ENCODE measurements at places on chromosomes 16 and 17. TPM values are rescaled to one million over a fixed set of nuclear protein-coding genes. Genes with fewer than 3 reads are reported as not detected.

- DNase-seq: no peak
Measured at GRCh38 chr16:88596483-88596882, 26.3 kb downstream of the ZC3H18 start.

- peak; percentile 22 for DNase-seq
Measured at GRCh38 chr17:35801583-35802224, 6.3 kb upstream of the MMP28 start.

- no peak for DNase-seq
Measured at GRCh38 chr16:56584276-56584675, 5.1 kb upstream of the MT3 start.

GRCh38 chr16:19830902-19831560 is 53.6 kb downstream of the GPRC5B start:
- DNase-seq: no peak

GRCh38 chr17:17739388-17740066 is 58.3 kb downstream of the RAI1 start:
- DNase-seq: no peak

SARM1 gene
- total RNA-seq: 13.9 TPM

GRCh38 chr17:33517746-33518145 is 224.7 kb upstream of the ASIC2 start:
- no peak for DNase-seq

DNA sequence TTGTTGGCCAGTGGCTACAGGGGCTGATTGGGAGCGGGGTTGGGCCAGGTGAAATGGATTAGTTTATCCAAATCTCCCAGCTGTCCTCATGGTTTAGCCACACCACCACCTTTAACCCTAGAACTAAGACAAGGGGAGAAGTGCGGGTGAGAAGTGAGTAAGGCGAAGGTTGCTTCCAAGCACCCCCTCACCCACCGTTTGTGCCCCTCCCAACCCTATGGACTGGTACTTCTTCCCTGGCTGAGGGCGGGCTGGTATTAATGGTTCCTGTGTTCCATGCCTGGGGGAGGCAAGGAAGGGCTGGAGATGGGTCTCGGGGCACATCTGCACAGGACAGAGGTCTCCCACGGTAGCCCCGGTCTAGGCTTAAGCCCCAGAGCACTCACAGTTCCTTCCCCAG is 25.1 kb downstream of the NT5M start:
- DNase-seq: no peak

DNA sequence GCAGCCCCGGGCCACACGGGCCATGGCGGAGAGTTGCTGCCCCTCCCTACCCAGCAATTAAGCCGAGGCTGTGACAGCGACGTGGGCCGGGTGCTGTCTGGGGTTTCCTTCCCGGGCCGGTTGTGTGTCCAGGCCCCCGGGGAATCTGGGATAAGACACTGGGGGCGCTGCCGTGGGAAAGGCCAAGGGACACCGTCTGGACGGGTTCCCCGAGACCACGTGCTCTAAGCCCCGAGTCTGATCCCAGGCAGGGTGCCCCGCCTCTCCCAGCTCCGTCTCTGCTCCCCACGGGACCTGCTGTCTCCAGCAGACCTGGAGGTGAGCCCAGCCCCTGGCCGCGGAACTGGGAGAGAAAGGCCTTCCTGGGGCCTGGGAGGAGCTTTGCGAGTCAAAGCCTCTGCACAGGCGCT is 92.2 kb downstream of the IRX3 start:
- DNase-seq: no peak

PRKCB gene
- 47.8 TPM for total RNA-seq

DNA sequence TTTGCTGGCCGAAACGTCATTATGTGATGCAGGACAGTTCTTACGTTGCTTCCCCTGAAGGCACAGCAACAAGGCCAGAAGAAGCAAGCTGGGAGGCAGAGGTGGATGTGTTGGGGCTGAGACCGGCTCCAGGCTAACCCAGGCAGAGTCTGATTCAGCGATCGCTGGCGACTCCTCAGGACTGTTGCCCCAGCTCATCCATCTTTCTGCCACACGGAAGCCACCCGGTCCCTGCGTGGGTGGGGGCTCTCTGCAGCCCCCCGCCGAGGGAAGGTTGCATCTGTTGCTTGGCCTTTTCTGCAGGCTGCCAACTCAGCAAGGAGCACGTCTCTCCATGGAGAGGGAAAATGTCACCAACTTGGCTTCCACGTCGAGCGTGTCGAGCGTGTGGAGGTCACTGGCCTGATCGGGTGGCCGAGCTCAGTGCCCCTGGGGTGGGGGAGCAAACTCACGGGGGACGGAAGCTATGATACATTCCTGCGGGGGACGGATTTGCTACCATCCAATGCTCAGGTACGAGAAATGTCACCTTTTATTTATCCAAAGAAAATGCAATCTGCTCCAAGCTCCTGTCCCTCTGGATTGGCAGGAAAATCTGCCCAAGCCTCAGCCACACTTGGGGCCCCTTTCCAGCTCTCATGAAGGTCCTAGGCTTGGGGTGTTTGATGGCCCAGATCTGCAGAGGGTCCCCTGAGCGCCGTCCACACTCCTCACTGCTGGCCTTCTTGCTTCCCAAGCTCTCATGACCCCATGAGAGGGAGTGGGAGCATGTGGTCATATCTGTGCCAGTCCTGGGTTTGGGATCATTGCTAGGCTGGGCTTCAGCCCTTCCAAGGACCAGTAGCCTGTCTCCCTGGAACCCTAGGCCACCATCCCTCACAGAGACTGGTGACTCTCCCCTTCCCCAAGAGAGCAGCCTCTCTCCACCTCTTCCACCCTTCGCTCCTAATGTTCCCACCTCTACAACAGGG is 69.4 kb downstream of the RPH3AL start:
- DNase-seq: no peak

DNA sequence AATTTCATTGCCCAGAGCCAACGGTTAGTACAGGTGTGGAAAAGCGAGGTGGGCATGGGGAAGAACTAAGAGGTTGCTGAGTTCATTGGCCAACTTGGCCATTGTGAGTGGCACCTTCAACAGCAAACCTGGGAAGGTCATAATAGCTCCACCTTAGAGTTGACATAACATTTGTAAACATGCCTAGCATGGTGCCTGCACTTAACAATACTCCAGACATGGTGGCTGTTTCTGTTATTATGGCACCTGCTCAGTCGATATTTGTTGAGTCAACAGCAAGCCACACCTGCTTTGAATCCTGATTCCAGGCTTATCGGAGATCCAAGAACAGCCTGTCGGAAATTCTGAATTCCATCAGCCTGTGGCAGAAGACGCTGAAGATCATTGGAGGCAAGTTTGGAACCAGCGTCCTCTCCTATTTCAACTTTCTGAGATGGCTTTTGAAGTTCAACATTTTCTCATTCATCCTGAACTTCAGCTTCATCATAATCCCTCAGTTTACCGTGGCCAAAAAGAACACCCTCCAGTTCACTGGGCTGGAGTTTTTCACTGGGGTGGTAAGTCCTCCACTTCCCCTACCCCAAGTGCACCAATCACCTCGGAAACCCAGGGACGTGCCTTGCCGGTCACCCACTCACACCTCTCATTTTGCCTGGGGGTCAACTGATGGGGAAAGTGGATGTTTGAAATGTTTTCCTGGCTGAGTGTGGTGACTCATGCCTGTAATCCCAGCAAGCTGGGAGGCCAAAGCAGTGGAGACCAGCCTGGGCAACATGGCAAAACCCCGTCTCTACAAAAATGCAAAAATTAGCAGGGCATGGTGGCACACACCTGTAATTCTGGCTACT is 46.0 kb downstream of the TMC5 start:
- DNase-seq: no peak

All from activated naive CD4-positive, alpha-beta T cell treated with anti-CD3 and anti-CD28 coated beads, Interleukin-2, amount 50 U/mL, for 72 hours (primary cell).